ENCODE measurements at places on chromosomes 7 and 10. TPM values are rescaled to one million over a fixed set of nuclear protein-coding genes. Genes with fewer than 3 reads are reported as not detected.
A peak's percentile ranks its signal among the peaks of the same experiment; 100 is the strongest.

DNA sequence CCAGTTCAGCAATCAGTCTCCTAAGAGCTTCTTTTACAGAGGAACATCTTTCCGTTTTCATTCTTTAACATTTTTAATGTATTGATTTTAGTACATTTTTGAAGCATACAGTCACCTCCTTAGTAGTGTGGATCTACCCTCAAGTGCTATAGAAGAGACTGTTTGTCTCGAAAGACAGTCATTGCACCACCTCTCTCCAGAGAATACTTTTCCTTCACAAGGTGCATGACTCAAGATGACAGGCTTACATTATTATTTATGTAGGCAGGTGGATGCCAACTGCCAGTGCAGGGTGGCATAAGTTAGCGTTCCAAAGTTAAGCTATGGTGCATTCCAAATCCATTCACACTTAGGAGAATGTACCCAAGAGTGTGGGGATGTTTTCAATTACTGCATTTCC lies 71.8 kb downstream of the ZEB1 start:
- no peak for DNase-seq

GRCh38 chr10:3887885-3888476 lies 103.0 kb upstream of the KLF6 start:
- peak; percentile 84 for DNase-seq

- no peak for DNase-seq
Measured at GRCh38 chr10:61354401-61354975, 98.7 kb downstream of the TMEM26 start.

DNA sequence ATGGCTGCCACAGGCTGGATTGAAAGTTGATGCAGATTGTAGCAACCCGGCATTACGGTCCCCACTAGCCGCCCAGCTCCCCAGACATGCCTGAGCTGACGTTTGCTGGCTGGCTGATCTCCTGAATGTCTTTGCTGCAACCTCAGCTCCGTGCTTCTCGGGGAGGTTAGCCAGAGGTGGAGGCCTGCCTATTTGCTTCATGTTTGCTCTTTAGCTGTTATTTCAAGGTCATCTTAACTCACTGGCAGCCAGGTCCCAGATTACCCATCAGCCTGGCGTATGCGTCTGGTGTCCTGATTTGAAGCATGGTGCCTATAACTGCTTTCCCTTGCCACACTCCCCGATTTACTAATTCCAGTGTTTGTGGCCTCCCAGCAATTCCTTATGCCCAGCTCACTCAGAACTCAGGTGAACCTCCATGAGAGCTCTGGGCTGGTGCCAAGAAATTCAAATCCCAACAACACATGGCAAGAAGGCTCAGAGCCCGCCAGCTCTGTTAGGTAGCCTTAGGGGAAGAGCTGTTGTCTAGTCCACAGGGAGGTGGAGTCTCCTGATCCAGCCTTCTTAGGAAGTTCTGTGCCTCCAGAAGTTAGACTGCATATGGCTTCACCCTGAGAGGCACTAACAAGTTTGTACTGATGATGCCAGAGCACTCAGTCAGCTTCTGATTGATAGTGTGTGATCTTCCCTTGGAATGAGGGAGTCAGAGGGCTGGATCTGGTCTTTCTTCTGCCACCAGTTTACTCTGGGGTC lies 69.7 kb upstream of the EXOC4 start:
- DNase-seq = no peak

Gene PNLIPRP2
- not detected for total RNA-seq

DNA sequence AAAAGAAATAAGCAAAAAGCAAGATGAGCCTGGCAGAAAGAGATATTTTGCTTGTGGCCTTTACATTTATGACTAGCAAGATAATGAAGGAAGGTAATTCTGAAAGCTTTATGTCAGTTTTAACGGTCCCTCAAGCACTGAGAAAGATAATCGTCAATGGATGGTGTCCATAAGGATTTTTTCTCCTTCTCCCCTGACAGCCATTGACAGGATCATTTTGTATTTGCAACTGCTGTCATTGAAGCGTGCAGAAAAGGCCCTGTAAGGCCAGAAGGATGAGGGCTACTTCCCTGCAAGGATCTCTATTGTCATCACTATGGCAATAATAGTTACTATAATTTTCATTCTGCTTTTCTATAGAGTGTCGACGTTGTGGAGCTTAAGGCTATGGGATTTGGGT lies 994 bp upstream of the LRGUK start:
- no peak for DNase-seq

GRCh38 chr10:86837663-86838062 lies 81.2 kb downstream of the BMPR1A start:
- no peak for DNase-seq

DNA sequence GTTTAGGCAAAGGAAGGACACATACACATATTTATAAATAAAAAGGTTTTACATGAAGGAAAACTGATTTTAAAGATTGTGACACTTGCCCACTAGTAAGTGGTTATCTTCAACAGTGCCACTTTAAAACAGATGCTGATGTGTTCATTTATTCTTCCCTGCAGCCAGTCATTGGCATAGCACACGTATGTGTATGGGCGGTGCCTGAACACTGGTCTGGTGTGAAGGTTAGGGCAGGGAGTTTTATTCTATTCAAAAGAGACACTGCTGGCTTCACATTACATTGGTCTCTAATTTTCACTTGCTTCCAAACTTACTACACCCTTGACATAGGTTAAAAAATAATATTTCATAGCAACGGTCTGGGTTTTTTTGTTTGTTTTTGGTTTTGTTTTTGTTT lies 57.9 kb downstream of the NOD1 start:
- DNase-seq = no peak

Gene GFRA1
- not detected for total RNA-seq

Measured in activated CD8-positive, alpha-beta memory T cell treated with anti-CD3 and anti-CD28 coated beads, Interleukin-2, amount 10 ng/mL, durations not matched to agents 7 days and 5 days (primary cell).